PC-9 (cell line): ENCODE measurements at places on chromosomes 1 and 21. TPM values are rescaled to one million over a fixed set of nuclear protein-coding genes. Genes with fewer than 3 reads are reported as not detected.

The MPZ gene
- 0.39 and 0.43 TPM in 2 replicates for total RNA-seq

The FNBP1L gene
- 34.1 and 34.3 TPM in 2 replicates for total RNA-seq

The LRRC53 gene
- total RNA-seq: not detected in 2 replicates

The SESN2 gene
- total RNA-seq: 10.3 and 12.2 TPM in 2 replicates

The AMY2A gene
- total RNA-seq: not detected in 2 replicates

The LRRIQ3 gene
- total RNA-seq: 1.1 and 1.5 TPM in 2 replicates

The CELA2B gene
- not detected in 2 replicates for total RNA-seq

The CYP4Z1 gene
- total RNA-seq: not detected in 2 replicates

The TRIM17 gene
- total RNA-seq: 47.4 and 55.5 TPM in 2 replicates

The LEMD1 gene
- total RNA-seq: 16.7 and 22.1 TPM in 2 replicates

The SLC37A1 gene
- 23.5 and 26.7 TPM in 2 replicates for total RNA-seq
